ENCODE measurements at places on chromosomes 5 and 9.

- DNase-seq, result no peak
These were observed 53.9 kb downstream of the HABP4 start for GRCh38 chr9:96503918-96504317.

DNA sequence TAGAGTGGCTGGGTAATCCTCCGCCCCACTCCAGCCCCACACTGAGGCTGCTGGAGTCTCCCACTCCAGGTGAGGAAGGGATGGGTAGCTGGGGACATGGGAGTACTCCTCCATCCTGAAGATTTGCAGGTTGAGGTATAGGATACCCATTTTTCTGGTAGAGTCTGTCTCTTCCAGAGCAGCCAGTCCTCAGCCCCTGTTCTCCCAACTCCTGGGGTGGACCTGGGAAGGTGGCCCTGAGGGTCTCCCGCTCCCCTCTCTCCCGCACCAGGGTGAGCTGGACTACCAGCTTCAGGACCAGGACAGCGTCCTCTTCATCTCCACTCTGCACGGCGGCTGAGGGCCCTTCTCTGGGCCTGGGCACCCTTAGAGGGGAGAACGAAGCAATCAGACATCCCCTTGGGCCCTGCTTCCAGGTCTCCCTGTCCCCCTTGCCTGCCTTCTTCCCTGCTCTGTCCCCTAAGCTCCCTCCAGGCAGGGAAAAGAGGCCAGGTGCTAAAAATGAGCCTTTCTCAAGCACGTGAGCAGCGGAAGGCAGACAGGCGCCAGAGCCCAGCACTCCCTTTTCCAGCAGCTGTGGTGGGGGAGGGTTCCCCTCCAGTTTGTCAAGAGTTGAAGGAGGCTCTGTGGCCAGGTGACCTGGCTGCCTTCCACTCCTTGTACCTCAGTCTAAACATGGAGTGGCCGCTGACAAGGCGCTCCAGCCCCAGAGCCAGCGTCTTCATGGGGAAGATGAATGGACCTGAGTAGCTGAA, 18.4 kb downstream of the URM1 start:
- no peak for DNase-seq

DNA sequence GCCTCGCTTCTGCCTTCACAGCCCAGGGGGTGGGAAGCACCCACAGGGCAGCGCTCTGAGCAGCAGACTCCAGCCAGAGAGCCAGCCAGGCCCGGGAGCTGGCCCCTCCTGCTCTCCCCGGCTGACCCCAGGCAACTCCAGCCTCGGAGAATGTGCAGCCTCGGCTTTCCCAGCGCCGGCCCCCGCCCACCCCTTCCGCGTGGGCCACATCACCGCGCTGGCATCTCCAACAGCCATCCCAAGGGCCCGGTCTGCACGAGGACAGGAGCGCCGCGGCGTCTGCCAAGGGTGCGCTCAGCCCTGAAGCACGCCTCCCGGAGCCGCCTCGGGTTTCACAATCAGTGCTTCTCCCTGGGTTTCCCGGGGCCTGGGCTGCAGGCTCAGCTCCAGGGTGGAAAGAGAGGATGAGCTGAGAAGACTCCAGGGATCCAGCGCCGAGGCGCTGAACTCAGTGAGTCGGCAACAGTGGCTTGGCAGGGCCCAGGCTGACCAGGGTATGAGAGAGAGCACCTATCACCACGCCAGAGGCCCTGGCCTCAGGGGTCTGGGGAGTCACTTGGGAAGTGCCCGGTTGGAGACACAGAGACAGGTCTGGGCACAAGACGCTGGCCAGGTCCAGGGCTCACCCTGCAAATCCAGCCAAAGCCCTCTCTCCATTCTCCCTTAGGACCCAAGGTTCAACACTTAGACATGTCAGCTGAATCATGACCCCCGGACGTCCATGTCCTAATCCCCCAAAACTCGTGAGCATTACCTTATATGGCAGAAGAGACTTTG, 79.6 kb downstream of the ADAMTS2 start:
- DNase-seq, result no peak

DNA sequence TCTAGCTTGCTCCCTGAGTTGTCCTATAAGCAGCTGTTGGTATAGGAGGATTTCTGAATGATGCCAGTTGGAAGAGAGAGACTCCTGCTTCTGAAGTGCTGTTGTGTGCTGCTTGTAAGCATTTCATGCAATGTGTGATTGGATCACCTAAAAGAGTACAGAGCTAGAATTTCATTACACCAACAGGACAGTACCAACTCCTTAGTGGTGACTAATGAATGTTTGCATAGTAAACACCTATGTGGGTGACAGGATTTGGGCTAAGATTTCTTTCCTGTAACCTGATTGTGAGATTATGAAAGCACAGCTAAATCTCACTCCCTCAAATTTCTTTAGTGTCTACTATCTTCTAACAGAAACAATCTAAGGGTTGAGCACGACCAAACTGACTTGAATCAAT, 67.0 kb downstream of the GCNT1 start:
- no peak for DNase-seq

- DNase-seq, result peak; percentile 73
These were observed 35.9 kb upstream of the ARSB start for GRCh38 chr5:79020861-79021561.

DNA sequence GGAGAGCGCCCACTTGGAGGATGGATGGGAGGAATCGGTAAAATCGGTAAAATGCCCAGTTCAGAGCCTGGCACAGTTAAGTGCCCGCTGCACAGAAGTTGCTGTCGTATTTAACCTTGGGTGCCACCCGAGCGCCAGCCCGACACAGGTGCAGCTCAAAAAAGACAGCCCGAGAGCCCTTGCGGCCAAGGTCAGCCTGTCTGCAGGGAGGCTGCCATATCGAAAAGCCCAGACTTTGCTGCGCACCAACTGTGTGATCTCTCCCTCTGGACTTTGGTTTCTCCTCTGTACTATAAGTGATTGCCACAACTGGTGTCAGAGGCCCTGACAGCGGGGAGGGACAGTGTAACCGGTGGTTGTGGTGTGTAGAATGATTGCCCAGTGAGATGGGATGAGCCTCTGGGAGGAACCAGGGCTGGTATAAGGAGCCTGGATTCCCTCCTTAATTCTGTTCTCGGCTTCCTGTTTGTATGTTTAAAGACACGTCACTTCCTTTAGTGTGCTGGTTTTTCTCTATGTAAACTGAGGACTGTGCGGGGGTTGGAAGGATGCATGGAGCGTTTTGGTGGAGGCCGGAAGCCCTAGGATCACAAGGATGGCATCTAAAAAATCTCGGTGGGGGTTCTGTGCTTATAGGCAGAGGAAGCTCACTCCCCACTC, 792 bp downstream of the NTMT1 start:
- DNase-seq, result no peak

DNA sequence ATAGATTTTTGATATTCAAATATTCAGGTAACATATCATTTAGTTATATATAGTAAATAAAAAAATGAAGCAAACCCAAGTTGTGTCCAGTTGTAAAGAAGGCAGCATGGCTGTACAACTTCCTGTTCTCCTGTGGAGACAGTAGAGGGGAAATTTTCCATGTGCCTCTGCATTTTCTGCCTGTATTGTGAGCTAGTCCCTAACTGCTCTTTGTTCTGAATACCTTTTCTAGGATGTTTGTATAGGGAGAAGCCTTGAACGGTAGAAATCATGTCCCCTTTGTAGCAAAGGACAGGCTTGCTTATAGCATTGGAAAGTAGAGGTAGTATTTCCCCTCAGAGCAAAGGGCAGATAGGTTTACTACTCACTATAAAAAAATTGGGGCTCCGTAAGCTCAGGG, 13.3 kb upstream of the RPS23 start:
- no peak for DNase-seq

DNA sequence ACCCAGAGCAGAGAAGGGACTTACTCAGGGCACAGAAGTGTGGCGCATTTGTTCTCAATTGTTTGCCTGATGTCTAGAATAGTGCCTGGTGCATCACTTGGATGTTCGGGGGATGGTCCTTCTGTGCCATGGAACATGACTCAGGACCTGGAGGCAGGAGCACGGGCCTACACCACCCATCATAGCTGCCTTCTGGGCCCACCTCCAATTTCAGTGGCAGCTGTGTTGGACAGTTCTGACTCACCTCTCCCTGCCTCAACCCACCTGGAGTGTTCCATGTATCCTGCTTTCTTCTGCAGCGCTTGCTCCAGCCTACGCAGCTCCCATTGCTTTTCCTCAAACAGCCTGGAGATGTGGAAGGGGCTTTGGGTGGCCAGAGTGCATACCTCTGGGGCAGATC, 12.5 kb upstream of the CXCL14 start:
- no peak for DNase-seq

- no peak for DNase-seq
These were observed 301.6 kb downstream of the NR2F1-AS1 start for GRCh38 chr5:93279296-93279963.

GRCh38 chr5:41648996-41649395, 138.6 kb upstream of the PLCXD3 start:
- DNase-seq, result no peak

GRCh38 chr5:79756076-79756475, 66.4 kb downstream of the CMYA5 start:
- no peak for DNase-seq

GRCh38 chr5:53482717-53483638, 2.5 kb downstream of the FST start:
- peak; percentile 45 for DNase-seq

GRCh38 chr5:116347657-116348056, 227.0 kb downstream of the SEMA6A start:
- no peak for DNase-seq

GRCh38 chr5:67996596-67996995, 219.0 kb upstream of the PIK3R1 start:
- DNase-seq, result no peak

DNA sequence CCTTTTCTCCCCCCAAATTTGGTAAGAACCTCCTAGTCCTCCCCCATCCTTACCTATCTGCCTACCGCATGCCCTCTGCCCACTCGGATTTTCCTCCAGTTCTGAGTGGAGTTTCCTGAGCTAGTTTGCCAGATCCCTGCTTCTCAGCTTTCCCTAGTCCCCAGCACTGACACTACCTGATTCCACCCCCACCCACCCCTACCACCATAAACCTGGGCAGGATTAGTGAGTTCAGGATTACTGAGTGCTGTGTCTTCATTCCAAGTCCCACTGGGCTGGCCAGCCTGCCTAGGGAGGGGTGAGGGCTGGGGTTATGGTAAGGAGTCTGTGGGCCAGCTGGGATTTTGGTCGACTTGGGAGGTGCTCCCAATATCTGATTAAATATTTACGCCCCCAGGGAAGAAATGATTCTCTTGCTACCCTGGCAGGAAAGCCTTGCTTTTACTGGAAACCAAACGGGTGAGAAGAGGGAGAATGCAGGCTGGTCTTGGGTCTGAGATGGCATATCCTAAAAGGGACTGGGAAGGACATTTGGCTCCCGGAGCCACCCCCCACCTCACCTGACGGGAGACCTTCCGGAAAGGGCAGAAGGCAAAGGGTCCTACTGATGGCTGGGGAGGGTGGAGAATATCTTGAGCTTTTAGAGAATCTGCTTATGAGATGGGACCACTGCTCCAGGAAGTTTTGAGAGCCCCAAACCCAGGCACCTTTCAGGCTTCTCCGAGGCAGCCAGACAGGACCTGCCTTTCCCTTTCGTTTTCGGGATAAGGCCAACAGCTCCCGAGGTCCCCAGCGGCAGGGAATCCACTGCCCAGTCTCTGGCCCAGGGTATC, 3.7 kb downstream of the PITX1 start:
- peak; percentile 43 for DNase-seq

GRCh38 chr5:136699651-136700050, 334.3 kb upstream of the TRPC7 start:
- DNase-seq, result no peak

DNA sequence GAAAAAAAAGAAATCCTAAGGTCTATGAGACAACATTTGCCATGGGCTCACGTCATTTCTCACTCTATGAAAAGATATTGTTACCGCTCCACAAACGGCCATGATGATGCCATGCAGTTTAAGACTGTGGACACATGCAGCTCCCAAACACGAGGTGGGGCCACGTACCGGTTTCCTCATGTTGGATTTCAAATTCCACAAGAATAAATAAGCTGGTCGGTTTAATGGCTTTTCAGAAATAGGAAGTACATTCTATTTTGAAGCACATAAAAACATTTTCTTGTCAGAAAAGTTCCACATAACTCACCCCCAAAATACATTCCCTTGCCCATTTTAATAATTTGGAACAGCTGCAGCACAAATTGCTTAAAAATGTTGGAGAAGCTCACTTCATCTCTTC, 130.6 kb downstream of the MYO10 start:
- DNase-seq, result no peak

DNA sequence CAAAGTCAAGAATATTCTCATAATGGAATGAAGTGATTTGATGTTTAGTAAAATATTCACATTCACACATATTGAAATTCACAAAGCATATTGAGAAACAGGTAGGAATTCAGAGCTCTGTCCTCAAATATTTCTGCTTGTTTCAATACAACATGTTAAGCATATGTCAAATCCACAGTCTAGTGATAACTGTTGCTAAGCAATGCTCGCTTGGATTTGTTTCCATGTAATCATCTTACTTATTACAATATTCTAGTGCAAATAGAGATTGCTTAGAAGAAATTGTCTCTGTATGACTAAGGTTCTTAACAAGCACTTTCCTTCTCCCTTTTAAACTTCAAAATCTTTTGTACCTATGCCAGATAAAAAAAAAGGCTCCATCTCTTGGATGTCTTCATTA, 995.7 kb downstream of the CDH18 start:
- DNase-seq, result no peak

DNA sequence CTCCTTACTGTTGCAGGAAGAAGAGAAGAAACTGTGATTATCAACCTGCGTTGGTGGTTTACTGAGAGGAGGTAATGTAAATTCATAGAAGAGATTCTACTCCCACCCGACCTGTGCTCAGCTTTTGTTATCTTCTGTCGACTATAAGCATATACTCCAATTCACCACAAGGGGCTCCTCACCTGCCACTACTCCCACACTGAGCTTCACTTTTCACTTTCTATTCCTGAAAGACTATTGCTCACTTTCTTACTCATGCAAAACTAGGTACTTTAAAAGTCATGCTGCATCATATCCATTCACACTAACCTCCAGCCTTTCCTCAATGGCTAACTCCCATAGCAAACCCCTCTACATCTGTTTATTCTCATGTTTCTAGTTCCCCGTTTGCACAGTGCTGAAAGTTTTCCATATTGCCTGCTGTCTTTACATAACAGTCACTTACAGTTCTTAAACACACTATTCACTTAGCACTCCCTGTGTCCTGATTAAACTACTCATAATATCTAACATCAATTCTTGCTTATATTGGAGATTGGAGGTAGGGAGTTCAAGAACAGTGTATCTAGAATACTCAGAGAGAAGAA, 1062.6 kb downstream of the NR2F1-AS1 start:
- DNase-seq, result peak; percentile 32
